Upper lobe of left lung (tissue), 6 donors: ENCODE measurements at places on chromosomes 3 and 15. TPM values are rescaled to one million over a fixed set of nuclear protein-coding genes. Genes with fewer than 3 reads are reported as not detected.
A peak's percentile ranks its signal among the peaks of the same experiment; 100 is the strongest.

TMIE gene
- total RNA-seq = 0.76 TPM

GRCh38 chr3:170605490-170605889 is 19.6 kb upstream of the SLC7A14 start:
- no peak for DNase-seq
- no peak overlapping the region for H3K4me3 ChIP-seq
- H3K27ac ChIP-seq = no peak overlapping the region
- H3K27me3 ChIP-seq = no peaks in the 10 kb centered on the region

GOLGA6L7 gene
- total RNA-seq = not detected

- no peak overlapping the region for H3K4me3 ChIP-seq
- no peak overlapping the region for H3K27ac ChIP-seq
- H3K36me3 ChIP-seq = no peaks in the 10 kb centered on the region
- peak; percentile 11 for DNase-seq
Observed at GRCh38 chr15:81012588-81012987, 11.9 kb downstream of the TLNRD1 start.

- H3K36me3 ChIP-seq = no peaks in the 10 kb centered on the region
- no peaks in the 10 kb centered on the region for H3K27me3 ChIP-seq
- no peak overlapping the region for H3K27ac ChIP-seq
- no peaks in the 10 kb centered on the region for H3K4me1 ChIP-seq
- no peak overlapping the region for H3K4me3 ChIP-seq
- no peak for DNase-seq
Observed at GRCh38 chr3:14514323-14514720, 25.8 kb downstream of the GRIP2 start.

GRCh38 chr3:184029443-184029842 is 2.1 kb upstream of the HTR3D start:
- no peaks in the 10 kb centered on the region for H3K27me3 ChIP-seq
- H3K4me1 ChIP-seq = no peaks in the 10 kb centered on the region
- DNase-seq = no peak
- no peaks in the 10 kb centered on the region for H3K36me3 ChIP-seq

DNA sequence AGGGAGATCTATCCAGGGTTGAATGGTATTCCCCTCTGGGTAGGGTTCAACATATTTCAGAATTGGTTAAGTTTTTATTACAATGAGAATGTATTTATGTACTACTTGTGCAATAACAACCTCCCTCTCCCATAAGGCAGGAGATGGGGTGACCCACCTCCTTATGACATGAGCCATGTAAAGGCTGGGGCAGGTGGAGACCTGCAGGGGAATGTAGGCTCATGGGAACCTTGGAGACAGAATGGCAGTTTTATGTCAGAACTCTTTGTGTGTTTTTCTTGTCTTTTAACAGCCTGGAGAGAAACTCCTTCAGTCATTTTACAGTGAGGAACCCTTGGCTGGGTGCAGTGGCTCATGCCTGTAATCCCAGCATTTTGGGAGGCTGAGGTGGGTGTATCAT is 24.6 kb upstream of the INSYN1 start:
- H3K4me1 ChIP-seq = no peaks in the 10 kb centered on the region
- no peaks in the 10 kb centered on the region for H3K36me3 ChIP-seq
- no peak overlapping the region for H3K4me3 ChIP-seq
- DNase-seq = no peak
- no peak overlapping the region for H3K27ac ChIP-seq
- H3K27me3 ChIP-seq = no peaks in the 10 kb centered on the region

GRCh38 chr3:186352369-186352768 is 9.7 kb downstream of the DGKG start:
- H3K4me3 ChIP-seq = no peak overlapping the region
- no peaks in the 10 kb centered on the region for H3K4me1 ChIP-seq
- H3K27me3 ChIP-seq = no peaks in the 10 kb centered on the region
- no peaks in the 10 kb centered on the region for H3K36me3 ChIP-seq
- DNase-seq = no peak

DNA sequence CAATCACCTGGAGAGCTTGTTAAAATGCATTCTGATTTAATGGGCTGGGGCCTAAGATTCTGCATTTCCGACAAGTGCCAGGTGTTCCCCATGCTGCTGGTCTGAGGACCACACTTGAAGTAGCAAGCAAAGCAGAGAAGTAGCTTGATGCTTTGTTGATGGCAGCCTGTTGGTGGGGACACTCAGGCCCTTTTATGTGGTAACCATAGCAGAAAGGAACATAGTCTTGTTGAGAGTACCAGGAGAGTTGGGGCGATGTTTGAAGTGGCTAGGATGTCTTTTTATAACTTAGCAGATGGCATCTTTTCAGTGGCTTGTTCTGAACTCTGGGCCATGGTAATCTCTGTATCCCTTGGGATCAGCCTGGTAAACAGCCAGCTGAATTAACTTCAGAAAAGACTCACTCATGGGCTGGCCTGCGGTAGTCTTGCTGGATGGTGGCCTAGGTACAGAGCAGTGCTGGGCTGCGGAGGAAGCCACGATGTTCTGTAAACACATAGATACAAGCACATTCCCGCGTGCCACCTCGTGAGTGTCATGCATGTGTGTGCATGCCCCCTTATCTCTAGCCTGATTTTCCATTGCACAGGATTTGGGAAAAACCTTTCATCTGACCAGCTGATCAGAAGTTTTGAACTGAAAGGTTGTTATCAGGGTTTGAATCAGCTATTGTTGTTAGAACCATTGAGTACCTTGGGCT is 292.4 kb upstream of the LRRFIP2 start:
- DNase-seq = no peak
- H3K36me3 ChIP-seq = no peaks in the 10 kb centered on the region
- H3K27ac ChIP-seq = no peak overlapping the region
- no peaks in the 10 kb centered on the region for H3K4me1 ChIP-seq
- H3K4me3 ChIP-seq = no peak overlapping the region

- H3K27ac ChIP-seq = no peak overlapping the region
- no peaks in the 10 kb centered on the region for H3K27me3 ChIP-seq
- H3K36me3 ChIP-seq = peaks cover 2% of the 10 kb centered on the region
- peak overlapping the region; percentile 72 for H3K4me3 ChIP-seq
- no peak for DNase-seq
Observed at GRCh38 chr3:185930393-185931107, 7.3 kb downstream of the TRA2B start.

DNA sequence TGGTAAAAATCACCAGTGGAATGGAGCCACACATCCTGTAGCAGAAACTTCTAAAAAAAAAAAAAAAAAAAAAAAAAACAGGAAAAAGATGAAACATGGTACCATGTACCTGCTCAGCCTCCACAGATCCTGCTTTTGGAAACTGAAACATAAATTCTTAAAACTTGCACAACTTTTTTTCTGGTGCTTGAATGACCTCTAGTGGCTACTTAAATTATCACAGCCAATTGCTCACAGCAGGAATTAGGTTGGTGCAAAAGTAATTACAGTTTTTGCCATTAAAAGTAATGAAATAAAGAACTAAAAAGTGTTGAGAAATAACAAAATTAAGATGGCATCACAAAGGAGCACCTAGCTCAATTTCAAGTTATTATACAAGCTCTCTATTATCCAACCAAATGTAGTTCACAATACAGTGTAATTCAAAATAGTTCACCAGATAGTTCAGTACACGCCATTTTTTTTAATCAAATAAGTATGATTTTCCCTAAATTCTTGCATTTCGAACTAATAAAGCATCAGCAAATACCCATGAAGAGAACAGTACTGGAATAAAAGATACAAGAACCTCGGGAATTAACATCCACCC is 80.6 kb downstream of the ULK4 start:
- H3K4me3 ChIP-seq = no peak overlapping the region
- H3K27me3 ChIP-seq = no peaks in the 10 kb centered on the region
- H3K4me1 ChIP-seq = no peaks in the 10 kb centered on the region

GRCh38 chr3:171452328-171452727 is 7.9 kb downstream of the TNIK start:
- H3K4me1 ChIP-seq = peaks cover 3% of the 10 kb centered on the region
- no peak for DNase-seq
- H3K4me3 ChIP-seq = no peak overlapping the region
- no peak overlapping the region for H3K27ac ChIP-seq
- H3K27me3 ChIP-seq = no peaks in the 10 kb centered on the region

C2CD4A gene
- 0.15 TPM for total RNA-seq

GRCh38 chr3:19155375-19155774 is 7.1 kb downstream of the KCNH8 start:
- H3K4me3 ChIP-seq = no peak overlapping the region
- no peaks in the 10 kb centered on the region for H3K36me3 ChIP-seq
- no peak for DNase-seq
- no peak overlapping the region for H3K27ac ChIP-seq
- no peaks in the 10 kb centered on the region for H3K27me3 ChIP-seq
- no peaks in the 10 kb centered on the region for H3K4me1 ChIP-seq

DNA sequence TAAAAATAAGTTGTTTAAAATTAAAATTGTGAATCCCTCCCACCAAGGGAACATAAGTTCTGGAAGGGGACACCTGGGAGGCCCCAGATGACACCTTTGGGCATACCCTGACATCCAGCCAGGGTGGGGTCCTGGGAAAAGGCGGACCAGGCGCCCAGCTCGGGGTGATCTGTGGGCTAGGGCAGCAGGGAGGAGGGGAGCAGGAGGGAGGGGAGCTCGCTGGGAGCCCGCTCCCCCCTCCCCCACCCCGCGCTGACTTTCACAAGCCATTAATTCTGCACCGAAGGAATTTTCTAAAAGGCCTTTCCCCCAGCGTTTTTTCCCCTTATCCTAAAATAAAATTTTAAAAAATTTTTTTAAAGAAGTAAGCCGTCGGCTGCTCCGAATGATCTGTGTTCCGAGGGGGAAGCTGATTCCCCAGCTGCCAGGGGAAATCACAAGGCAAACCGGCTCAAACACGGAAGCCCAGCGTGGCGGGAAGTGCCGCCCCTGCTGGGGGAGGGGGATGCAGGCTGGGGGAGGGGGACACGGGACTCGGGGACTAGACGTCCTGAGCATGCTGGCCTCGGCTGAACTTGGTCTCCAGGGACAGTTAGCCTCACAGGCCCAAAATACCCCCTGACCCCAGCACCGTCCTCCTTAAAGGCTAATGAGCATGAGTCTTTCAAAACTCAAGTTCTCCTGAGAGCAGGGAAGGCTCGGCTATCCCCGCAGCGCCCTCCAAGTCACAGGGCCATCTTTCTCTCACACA is 13.9 kb downstream of the PLXND1 start:
- peaks cover 10% of the 10 kb centered on the region for H3K36me3 ChIP-seq
- peak overlapping the region; percentile 94 for H3K27ac ChIP-seq
- H3K27me3 ChIP-seq = no peaks in the 10 kb centered on the region
- H3K4me1 ChIP-seq = peaks cover 96% of the 10 kb centered on the region
- peak; percentile 87 for DNase-seq

TYRO3 gene
- 9.8 TPM for total RNA-seq

U2SURP gene
- 126 TPM for total RNA-seq

- no peaks in the 10 kb centered on the region for H3K36me3 ChIP-seq
- H3K27me3 ChIP-seq = no peaks in the 10 kb centered on the region
- DNase-seq = peak; percentile 93
- H3K4me1 ChIP-seq = peaks cover 22% of the 10 kb centered on the region
- peak overlapping the region; percentile 53 for H3K4me3 ChIP-seq
Observed at GRCh38 chr15:72155003-72155621, 36.9 kb downstream of the SENP8 start.

MYNN gene
- total RNA-seq = 18.4 TPM

GRCh38 chr3:108055931-108056330 is 34.9 kb downstream of the CD47 start:
- H3K27ac ChIP-seq = no peak overlapping the region
- no peak for DNase-seq
- H3K4me1 ChIP-seq = no peaks in the 10 kb centered on the region
- peaks cover 11% of the 10 kb centered on the region for H3K36me3 ChIP-seq
- H3K4me3 ChIP-seq = no peak overlapping the region

- H3K27ac ChIP-seq = no peak overlapping the region
- peaks cover 18% of the 10 kb centered on the region for H3K4me1 ChIP-seq
- DNase-seq = no peak
- no peaks in the 10 kb centered on the region for H3K36me3 ChIP-seq
- no peak overlapping the region for H3K4me3 ChIP-seq
Observed at GRCh38 chr3:188584162-188584529, 430.2 kb downstream of the LPP start.

GP9 gene
- total RNA-seq = 8.9 TPM

GRCh38 chr3:159654183-159655134 is 334.2 kb upstream of the IL12A start:
- no peaks in the 10 kb centered on the region for H3K36me3 ChIP-seq
- H3K27ac ChIP-seq = no peak overlapping the region
- H3K4me1 ChIP-seq = no peaks in the 10 kb centered on the region
- H3K27me3 ChIP-seq = no peaks in the 10 kb centered on the region

- H3K27ac ChIP-seq = no peak overlapping the region
- no peaks in the 10 kb centered on the region for H3K27me3 ChIP-seq
- H3K4me1 ChIP-seq = peaks cover 15% of the 10 kb centered on the region
- H3K4me3 ChIP-seq = no peak overlapping the region
- no peak for DNase-seq
Observed at GRCh38 chr3:136671921-136672320, 80.3 kb downstream of the STAG1 start.

GRCh38 chr3:57675530-57675929 is 17.3 kb downstream of the DENND6A start:
- DNase-seq = no peak
- H3K27ac ChIP-seq = no peak overlapping the region
- H3K36me3 ChIP-seq = peaks cover 6% of the 10 kb centered on the region
- peaks cover 8% of the 10 kb centered on the region for H3K4me1 ChIP-seq

GRCh38 chr3:153956613-153957012 is 164.6 kb upstream of the ARHGEF26 start:
- DNase-seq = no peak

GRCh38 chr3:155158346-155159037 is 78.4 kb downstream of the MME start:
- H3K27ac ChIP-seq = no peak overlapping the region
- DNase-seq = no peak
- no peaks in the 10 kb centered on the region for H3K36me3 ChIP-seq
- H3K4me1 ChIP-seq = no peaks in the 10 kb centered on the region

- no peak for DNase-seq
- H3K4me1 ChIP-seq = no peaks in the 10 kb centered on the region
- no peak overlapping the region for H3K27ac ChIP-seq
- no peaks in the 10 kb centered on the region for H3K36me3 ChIP-seq
- H3K27me3 ChIP-seq = no peaks in the 10 kb centered on the region
Observed at GRCh38 chr15:27685644-27686043, 413.5 kb downstream of the OCA2 start.

CLDND1 gene
- 90.0 TPM for total RNA-seq

DNA sequence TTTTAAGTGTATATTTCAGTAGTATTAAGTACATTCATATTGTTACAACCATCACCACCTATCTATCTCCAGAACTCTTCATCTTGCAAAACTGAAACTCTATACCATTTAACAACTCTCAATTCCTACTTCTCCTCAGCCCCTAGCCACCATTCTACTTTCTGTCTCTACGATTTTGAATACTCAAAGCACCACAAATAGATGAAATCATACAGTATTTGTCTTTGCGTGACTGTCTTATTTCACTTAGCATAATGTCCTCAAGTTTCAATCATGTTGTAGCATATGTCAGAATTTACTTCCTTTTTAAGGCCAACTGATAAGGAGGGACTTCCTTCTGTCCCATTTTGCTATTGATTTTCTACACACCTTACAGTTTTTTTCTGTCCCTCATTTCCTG is 593.3 kb downstream of the FHIT start:
- DNase-seq = no peak
- H3K4me3 ChIP-seq = no peak overlapping the region
- no peaks in the 10 kb centered on the region for H3K4me1 ChIP-seq
- no peaks in the 10 kb centered on the region for H3K36me3 ChIP-seq

SLC22A14 gene
- total RNA-seq = 0.30 TPM

SAMD7 gene
- total RNA-seq = not detected
